Fibroblast of skin of abdomen (primary cell): ENCODE measurements at places on chromosomes 11 and 22.

GRCh38 chr11:3107608-3108182 is 50.5 kb upstream of the CARS1 start:
- no peak for DNase-seq

DNA sequence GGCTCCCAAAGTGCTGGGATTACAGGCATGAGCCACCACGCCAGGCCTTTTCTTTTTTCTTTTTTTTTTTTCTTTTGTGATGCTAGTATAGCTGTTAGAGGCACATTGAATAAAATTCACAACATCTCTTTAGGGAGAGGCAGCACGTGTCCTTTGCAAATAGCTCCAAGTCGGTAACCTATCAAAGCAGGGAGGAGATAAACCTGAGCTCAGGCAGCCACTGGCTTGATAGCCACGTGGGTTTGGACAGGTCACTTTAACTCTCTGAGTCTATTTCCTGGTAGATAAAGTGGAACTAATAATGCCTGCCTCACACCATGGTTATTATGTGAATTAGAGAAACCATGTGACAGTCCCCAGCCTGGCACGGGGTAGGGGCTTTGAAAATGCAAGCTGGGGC is 43.1 kb upstream of the ATXN10 start:
- no peak for DNase-seq

- DNase-seq: no peak
Observed at GRCh38 chr11:57422669-57423068, 4.3 kb downstream of the SLC43A3 start.

DNA sequence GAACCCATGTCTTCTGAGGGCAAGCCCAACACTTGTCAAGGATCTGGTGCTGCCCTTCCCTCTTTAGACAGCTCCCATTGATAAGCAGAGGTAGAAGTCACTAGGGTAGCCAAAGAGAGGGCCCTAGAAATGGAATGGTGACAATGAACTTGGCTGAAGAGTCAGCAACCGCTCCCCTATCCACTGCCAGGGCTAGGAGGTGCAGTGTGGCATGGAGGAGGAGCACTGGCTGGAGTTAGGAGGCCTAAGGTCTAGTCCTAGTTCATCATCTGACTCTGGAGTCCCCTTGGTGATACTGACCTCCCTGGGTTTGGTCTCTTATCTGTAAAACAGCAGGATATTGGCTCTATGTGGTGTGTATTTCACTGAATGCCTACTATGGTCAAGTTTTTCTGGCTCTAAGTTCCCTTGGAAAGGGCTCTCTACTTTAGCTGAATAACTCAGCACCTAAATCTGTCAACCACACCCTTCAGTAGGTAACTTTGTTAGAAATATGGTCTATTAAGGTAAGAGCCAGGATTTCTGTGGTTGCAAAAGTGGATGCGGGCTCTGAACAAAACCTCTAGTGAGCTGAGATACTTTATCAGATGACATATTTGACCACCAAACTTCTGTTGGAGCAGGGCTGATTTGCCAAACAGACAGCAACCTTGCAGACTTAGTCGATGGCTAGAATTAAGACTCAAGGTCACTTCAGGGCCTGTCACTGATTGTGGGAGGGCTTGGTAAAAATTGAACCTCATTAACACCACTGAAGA is 10.5 kb downstream of the TIMP3 start:
- DNase-seq: no peak

GRCh38 chr11:113773092-113773415 is 438 bp downstream of the ZW10 start:
- DNase-seq: peak; percentile 13

GRCh38 chr22:43869799-43870198 is 7.5 kb upstream of the SULT4A1 start:
- DNase-seq: no peak

GRCh38 chr11:59012398-59013265 is 73.3 kb downstream of the GLYATL1 start:
- no peak for DNase-seq
